ENCODE measurements at places on chromosomes 7 and 10.

GRCh38 chr7:102991077-102991539 lies 78.3 kb downstream of the LRRC17 start:
- DNase-seq = no peak

DNA sequence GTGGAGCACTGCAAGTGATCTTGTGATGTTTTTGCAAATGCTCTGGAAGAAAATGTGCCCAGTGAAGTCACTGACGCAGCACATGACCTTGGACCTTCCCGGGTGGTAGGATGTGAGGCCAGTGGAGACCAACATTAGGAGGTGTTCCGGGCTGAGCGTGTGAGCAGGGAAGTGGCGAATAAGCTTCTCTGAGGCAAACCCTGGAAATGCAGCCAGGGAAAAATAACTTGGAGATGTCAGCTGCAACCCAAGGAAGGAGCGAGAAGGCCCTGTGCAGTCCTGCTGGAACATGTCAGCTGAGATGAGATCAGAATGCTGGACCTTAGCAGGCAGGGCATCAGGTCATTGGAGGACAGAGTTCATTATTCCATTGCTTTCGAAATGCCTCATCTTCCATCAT lies 18.6 kb upstream of the SDK1 start:
- no peak for DNase-seq

- no peak for DNase-seq
These were observed 80.5 kb upstream of the LRGUK start for GRCh38 chr7:134046594-134047128.

- DNase-seq = no peak
These were observed 18.2 kb downstream of the CYP17A1 start for GRCh38 chr10:102819054-102819453.

GRCh38 chr7:150631866-150632864 lies at the start of gene GIMAP6:
TSS of gene GIMAP6 (minus strand) at chr7:150632385. CDS start at chr7:150630142, 2,243 bp downstream.
- no peak for DNase-seq

DNA sequence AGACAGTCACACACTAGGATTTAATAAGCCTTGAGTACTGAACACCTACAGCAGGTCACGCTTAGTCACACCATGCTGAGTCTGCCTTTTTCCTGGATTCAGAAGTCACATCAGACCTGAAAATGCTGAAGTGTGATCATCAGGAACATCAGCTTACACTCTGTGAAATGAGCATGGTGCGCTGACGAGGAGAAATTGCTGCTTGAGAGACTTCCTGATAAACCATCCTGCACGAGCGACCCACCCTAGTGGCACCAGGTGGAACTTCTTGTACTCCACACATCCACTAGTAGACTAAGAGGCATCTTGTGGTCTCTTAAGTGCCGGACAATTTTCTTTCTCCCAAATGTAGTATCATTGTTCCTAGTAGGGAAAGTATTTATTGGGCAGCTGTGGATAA lies 51.8 kb upstream of the MRLN start:
- DNase-seq = peak; percentile 18

- no peak for DNase-seq
These were observed 611.9 kb downstream of the PTPRN2 start for GRCh38 chr7:157975401-157976372.

DNA sequence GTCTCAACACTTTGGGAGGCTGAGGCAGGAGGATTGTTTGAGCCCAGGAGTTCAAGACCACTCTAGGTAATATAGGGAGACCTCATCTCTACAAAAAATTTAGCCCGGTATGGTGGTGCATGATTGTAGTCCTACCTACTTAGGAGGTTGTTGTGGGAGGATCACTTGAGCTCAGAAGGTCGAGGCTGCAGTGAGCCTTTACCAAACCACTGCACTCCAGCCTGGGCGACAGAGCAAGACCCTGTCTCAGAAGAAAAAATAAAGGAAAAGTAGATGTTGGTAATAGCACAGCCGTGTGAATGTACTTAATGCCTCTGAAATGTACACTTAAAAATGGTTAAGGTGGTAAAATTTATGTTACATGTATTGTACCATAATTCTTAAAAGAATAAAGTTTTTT lies 25.3 kb downstream of the TIMM23 start:
- DNase-seq = no peak

GRCh38 chr7:52973126-52973525 lies 62.3 kb upstream of the POM121L12 start:
- DNase-seq = no peak

DNA sequence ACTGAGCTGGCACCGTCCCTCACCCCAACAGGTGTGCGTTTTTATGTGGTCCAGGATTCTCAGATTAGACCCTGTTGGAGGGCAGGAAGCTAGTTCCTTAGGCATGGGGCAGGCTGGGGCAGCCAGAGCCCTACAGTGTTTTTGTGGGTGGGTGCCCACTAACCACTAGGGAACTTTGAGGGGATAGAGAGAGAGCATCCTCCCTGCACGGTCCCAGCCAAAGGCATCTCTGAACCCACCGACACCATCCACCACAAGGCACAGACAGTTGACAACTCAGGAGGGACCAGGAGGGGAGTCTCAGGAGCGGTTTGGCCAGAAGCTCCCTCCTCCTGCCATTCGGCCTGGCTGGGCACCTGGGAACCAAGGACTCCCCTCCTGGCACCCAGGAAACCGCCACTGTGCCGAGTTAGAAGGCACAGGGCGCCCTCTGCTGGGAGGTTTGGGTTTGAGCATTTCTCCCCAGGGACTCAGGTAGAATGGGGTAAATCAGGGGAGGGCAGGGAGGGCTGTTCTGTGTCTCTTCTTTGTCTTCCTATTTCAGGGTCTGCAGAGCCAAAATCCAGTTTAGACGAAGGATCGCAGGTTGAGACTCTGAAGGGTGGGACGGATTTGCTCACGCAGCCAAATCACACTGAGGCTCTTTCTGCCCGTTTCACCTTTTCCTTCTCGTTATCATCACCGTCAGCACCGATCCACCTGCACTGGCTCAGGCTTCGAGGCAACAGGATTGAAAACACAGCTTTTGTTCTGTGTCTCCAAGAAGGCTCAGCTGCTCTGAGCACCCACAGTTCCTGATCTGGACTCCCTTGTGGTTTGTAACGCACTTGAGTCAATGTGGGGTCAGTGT lies 84.8 kb upstream of the COL13A1 start:
- DNase-seq = peak; percentile 64

DNA sequence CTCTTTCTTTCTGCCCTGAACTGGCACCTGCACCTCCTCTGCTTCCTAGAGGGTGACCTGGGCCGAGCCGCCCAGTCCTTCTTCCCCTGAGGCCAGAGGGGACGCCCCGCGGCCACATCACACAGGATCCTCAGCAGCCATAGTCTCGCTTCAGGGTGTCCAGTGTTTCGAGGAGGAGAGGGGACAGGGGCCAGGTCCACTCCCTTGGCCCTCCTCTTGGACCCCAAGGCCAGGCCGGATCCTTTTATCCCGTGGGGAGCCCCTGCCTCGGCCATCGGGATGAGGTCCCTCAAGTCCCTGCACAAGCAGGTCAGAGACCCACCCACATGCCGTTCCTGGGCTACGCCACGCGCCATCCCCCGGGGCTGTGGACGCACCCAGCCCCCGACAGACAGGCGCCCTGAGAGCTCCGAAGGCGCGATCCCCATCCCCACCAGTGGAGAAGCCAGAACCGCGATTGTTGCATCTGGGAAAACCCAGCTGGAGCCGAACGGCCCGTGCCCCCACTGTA lies 3.6 kb downstream of the BHLHA15 start:
- DNase-seq = no peak

DNA sequence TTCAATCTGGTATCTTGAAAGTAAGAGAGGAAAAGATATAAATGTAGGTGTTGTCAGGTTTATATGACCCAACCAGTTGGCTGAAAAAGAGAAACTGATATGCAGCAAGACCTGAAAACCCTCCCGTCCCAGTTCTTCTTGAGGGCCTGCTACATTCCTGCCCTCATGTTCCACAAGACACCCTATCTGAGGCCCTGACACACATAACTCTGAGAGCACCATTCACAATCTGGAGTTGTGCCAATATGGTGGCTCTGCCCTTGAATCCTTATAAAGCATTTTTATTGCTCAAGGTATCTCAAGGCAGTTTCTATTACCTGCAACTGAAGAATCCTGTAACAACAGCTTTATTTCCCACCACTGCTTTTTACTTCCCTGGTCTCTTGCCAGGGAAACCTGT lies 17.0 kb downstream of the XPNPEP1 start:
- no peak for DNase-seq

- no peak for DNase-seq
These were observed 685.3 kb upstream of the GALNT17 start for GRCh38 chr7:70446448-70447143.

DNA sequence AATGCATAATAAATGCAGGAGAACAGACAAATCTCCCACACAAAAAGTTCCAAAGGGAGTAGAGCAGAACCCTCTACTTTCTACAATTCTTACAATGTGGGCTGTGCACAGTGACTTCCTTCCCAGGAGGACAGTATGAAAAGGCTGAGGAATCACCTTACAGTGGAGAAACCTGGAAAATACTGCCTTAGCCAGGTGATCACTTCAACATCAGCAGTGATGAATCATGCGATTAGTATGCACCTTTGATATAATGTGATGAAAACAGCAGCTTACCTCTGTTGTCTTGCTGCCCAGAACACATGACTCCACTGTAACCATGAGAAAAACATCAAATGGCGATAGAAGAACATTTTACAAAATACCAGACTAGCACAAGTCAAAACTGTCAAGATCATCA lies 329.7 kb upstream of the POM121L12 start:
- DNase-seq = no peak

DNA sequence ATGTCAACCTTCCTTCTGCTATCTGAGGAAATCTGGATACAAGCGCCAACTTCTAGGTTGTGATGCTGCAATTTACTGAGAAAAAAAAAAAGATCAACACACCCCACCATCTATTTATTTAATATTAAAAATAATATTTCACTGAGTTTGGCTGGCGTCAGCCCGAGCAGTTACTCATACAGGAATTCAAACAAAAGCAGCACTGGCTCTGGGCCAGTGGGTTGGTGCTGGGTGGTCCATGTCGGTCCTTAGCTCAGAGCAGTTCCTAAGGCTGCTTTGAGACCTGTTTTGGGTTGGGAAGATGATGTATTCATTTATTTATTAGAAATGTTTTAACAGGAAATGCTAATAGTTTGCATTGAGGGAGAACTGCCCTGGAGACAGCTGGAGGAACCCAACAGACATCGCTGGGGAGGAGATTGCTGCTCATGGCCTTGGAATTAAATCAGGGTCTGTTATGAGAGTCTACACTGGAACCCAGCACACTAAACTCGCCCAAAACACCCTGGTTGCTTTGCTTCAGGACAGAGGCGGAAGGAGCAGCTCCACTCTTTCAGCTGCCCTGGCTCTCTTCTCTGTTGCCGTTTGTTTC lies 36.3 kb upstream of the GOT1 start:
- DNase-seq = no peak

- DNase-seq = no peak
These were observed 19.1 kb upstream of the GALNT11 start for GRCh38 chr7:152006336-152006735.

- no peak for DNase-seq
These were observed 61.0 kb upstream of the AOAH start for GRCh38 chr7:36784991-36785940.

DNA sequence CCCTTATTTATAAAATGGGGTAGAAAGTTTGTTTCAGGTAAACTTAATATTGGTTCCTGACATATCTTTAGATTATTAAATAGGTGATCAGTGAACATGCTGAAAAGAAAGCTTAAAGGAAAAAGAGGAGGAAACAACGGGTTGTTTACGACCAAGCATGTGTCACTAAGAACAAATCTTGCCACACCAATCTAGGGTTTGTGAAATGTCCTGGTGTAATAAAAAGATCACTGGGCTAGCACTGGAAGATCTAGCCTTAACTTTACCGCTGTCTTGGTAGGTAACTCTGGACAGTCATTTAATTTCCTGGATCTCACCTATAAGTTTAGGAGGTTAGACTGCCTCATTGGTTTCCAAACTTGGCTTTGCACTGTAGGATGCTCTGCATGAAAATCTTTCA lies 19.0 kb downstream of the VPS26A start:
- no peak for DNase-seq

DNA sequence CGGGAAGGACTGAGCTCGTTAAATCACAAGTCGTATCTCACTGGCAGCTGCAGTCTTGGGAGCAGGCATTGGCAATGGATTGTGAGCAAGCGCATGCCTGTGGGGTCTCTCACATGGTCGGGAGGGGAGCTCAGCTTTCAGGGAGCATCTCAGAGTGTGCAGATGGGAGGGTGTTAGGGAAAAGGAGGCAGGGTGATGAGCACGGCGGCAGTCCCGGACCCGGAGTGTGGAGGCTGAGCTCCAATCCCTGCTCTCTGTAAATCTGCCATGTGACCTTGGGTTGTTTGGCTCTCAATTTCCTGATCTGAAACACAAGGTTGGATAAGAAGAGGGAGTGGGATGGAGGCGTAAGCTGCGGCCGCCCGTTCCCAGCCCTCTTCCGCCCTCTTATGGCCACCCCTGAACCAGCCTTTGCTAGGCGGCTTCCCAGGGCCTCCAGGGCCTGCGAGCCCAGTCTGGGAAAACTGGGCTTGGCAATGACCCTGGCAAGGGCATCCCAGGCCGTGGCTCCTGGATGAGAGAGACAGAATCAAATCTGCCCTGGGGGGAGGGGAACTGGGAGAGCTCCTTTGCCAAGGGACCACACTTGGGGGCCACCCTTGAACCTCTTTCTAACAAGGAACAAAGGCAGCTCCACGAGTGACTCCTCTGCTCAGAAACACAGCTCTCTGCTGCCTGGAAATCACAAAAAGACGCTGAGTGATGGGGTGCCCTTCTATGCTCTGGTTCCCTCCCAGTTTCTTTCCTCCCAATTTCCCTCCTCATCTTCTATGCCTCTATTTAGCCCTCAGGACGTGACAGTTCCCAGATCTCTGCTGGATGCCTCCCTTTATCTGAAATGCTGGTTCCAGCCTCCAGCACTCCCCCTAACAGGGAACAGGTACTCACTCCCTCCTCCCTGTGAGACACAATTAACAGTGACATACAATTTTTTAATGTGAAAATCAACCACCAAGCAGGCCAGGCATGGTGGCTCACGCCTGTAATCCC lies 41.7 kb upstream of the LOXL4 start:
- DNase-seq = peak; percentile 87

DNA sequence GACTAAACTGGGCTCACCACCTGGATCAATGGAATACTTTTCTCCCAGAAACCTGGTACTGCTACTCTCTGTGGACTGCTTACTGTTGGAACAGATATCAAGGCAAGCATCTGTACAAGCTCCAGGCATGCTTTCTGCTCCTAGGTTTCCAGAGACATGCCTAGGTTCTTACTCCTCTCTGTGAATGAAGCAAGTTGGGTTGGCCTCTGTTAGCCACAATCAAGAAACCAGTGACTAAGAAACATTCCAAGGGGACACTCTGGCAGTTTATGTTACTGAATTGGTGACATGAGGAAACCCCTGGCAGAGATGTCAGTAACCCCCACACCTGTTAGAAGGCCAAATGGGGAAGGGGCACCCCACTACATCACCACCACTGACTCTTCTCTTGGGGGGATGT lies 121.9 kb downstream of the GFRA1 start:
- no peak for DNase-seq
